Activated CD8-positive, alpha-beta memory T cell treated with anti-CD3 and anti-CD28 coated beads, Interleukin-2, amount 50 U/mL, for 4 hours (primary cell): ENCODE measurements at places on chromosomes 6 and 20.
A peak's percentile ranks its signal among the peaks of the same experiment; 100 is the strongest.

GRCh38 chr20:19880256-19881079 is 122.4 kb downstream of the RIN2 start:
- no peak for DNase-seq

GRCh38 chr20:23923891-23924435 is 44.4 kb upstream of the CST5 start:
- no peak for DNase-seq

DNA sequence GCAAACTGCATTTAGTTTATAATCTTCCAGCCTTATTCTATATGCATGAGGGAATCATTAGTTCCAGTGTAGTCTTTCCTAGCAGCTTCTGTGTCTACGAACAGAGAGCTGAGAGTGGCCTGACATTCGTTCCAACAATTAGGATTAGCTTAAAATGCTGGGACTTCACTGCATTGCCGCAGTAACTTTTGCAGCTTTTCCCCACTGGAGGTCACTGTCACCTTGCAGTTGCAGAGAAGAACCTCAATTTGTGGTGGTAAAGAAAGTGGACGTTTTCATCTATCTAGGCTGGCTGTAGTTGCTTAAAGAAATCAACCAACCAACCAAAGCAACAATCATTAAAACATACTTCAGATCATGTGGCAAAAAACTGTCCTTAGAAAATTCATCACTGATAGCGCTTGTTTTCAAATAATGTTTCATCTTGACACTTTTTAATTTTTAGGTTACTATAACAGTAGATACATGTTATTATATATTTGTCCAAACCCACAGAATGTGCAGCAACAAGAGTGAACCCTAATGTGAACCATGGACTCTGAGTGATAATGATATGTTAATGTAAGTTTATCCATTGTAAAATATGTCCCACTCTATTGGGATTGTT is 12.2 kb downstream of the MYLK4 start:
- DNase-seq, result peak; percentile 48

GRCh38 chr6:40734607-40735006 is 147.4 kb upstream of the LRFN2 start:
- no peak for DNase-seq

GRCh38 chr6:46353528-46353927 is 137.7 kb downstream of the RCAN2 start:
- DNase-seq, result no peak

- DNase-seq, result no peak
These were observed 216.4 kb downstream of the DLL1 start for GRCh38 chr6:170074435-170074834.

DNA sequence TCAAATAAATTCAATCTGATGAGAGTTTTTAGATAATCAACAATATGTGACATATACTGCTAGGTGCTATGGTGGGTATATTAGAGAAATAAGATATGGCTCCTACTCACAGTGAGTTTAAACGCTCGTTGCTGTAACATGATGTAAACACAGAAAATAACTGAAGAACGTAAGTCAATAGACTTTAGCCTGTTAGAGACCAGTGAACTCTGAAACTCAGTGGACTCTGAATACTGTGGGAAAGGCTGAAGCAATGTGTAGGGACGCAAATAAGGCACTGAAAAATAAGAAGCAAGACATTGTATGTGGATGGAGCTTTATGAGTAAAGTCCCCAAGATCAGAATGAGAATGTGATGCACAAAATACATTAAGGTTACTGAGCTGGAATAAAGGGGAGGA is 431.6 kb downstream of the TFAP2B start:
- DNase-seq, result no peak

DNA sequence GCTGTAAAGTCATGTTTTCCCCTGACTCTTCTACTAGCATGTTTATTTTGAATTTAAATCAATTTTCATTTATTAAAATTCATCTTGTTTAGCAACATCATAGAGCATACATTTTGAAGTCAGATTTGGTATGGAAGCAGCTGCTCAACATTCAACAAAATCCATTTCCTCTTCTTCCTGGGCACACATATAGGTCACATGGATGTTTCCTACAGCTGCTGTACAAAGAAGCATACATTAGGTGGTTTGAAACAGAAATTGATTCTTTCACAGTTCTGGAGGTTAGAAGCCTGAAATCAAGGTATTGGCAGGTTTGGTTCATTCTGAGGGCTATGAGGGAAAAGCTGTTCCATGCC is 495.2 kb downstream of the RFPL4B start:
- no peak for DNase-seq
